A549 treated with CpdA at 1 μM for 4 hours (cell line): ENCODE measurements at places on chromosomes 12 and 14. TPM values are rescaled to one million over a fixed set of nuclear protein-coding genes. Genes with fewer than 3 reads are reported as not detected.

PGF gene
- 1.7 to 3.8 TPM (median 3.5 TPM) in 5 replicates for total RNA-seq

TAS2R50 gene
- not detected in 5 replicates for total RNA-seq

DAO gene
- not detected in 5 replicates for total RNA-seq

CCDC198 gene
- 2.8 to 4.0 TPM (median 3.6 TPM) in 5 replicates for total RNA-seq

RAB21 gene
- total RNA-seq, result 37.3 to 60.4 TPM (median 38.6 TPM) in 5 replicates

ING4 gene
- total RNA-seq, result 12.4 to 18.9 TPM (median 17.0 TPM) in 5 replicates

TAS2R20 gene
- total RNA-seq, result 0.08 to 0.35 TPM (median 0.15 TPM) in 3 of 5 replicates, not detected in the others

CEBPE gene
- total RNA-seq, result not detected in 5 replicates

OTX2 gene
- not detected in 5 replicates for total RNA-seq

IKZF4 gene
- total RNA-seq, result 2.1 to 3.1 TPM (median 2.6 TPM) in 5 replicates

RNU7-1 gene
- not detected in 5 replicates for total RNA-seq

ANKRD9 gene
- 4.4 to 13.2 TPM (median 9.6 TPM) in 5 replicates for total RNA-seq

EMC9 gene
- 48.8 to 64.4 TPM (median 62.6 TPM) in 5 replicates for total RNA-seq

KNTC1 gene
- total RNA-seq, result 20.6 to 25.7 TPM (median 23.9 TPM) in 5 replicates

HCAR1 gene
- 0.02 to 0.05 TPM (median 0.03 TPM) in 4 of 5 replicates, not detected in the other for total RNA-seq

ADGRD1 gene
- 0.19 to 0.57 TPM (median 0.32 TPM) in 5 replicates for total RNA-seq

ACACB gene
- total RNA-seq, result 4.4 to 8.0 TPM (median 6.8 TPM) in 5 replicates

MEG3 gene
- total RNA-seq, result 56.5 to 102 TPM (median 73.0 TPM) in 5 replicates

WNT5B gene
- total RNA-seq, result 1.4 to 2.9 TPM (median 2.1 TPM) in 5 replicates

RERG gene
- 0.14 to 0.47 TPM (median 0.21 TPM) in 5 replicates for total RNA-seq

C14orf132 gene
- total RNA-seq, result 4.3 to 5.5 TPM (median 5.1 TPM) in 5 replicates

TRIM9 gene
- total RNA-seq, result 7.0 to 10.9 TPM (median 9.0 TPM) in 5 replicates

LRCOL1 gene
- not detected in 5 replicates for total RNA-seq

ZBTB42 gene
- total RNA-seq, result 2.3 to 3.5 TPM (median 2.9 TPM) in 5 replicates

GARIN6 gene
- not detected in 5 replicates for total RNA-seq

TWF1 gene
- total RNA-seq, result 67.2 to 96.6 TPM (median 74.5 TPM) in 5 replicates

C1QL4 gene
- total RNA-seq, result 3.4 to 5.7 TPM (median 5.0 TPM) in 5 replicates

ARID2 gene
- total RNA-seq, result 7.8 to 11.3 TPM (median 9.3 TPM) in 5 replicates

CARMIL3 gene
- total RNA-seq, result 0.38 to 0.56 TPM (median 0.45 TPM) in 5 replicates

SLCO1A2 gene
- 0.07 TPM in 1 of 5 replicates, not detected in the others for total RNA-seq

CLEC1B gene
- total RNA-seq, result not detected in 5 replicates

TEX22 gene
- total RNA-seq, result 0.08 to 0.28 TPM (median 0.22 TPM) in 4 of 5 replicates, not detected in the other

COX8C gene
- total RNA-seq, result not detected in 5 replicates

ZNF891 gene
- total RNA-seq, result 0.38 to 0.47 TPM (median 0.43 TPM) in 5 replicates

NELL2 gene
- total RNA-seq, result 0.16 to 0.30 TPM in 2 of 5 replicates, not detected in the others

NAB2 gene
- total RNA-seq, result 15.0 to 18.4 TPM (median 17.2 TPM) in 5 replicates

GPD1 gene
- total RNA-seq, result 0.10 to 0.32 TPM (median 0.20 TPM) in 4 of 5 replicates, not detected in the other

SLC16A7 gene
- total RNA-seq, result 0.10 to 0.27 TPM (median 0.22 TPM) in 5 replicates

EML5 gene
- 0.72 to 0.92 TPM (median 0.77 TPM) in 5 replicates for total RNA-seq

IL23A gene
- 0.29 to 1.2 TPM (median 0.56 TPM) in 5 replicates for total RNA-seq

ART4 gene
- not detected in 5 replicates for total RNA-seq

C12orf60 gene
- 1.4 to 1.8 TPM (median 1.5 TPM) in 5 replicates for total RNA-seq

PLEKHH1 gene
- 3.1 to 5.2 TPM (median 4.3 TPM) in 5 replicates for total RNA-seq

DNAL1 gene
- total RNA-seq, result 9.3 to 10.5 TPM (median 9.9 TPM) in 5 replicates

HOXC11 gene
- total RNA-seq, result 0.38 to 0.57 TPM (median 0.44 TPM) in 5 replicates

NGB gene
- not detected in 5 replicates for total RNA-seq

OTOGL gene
- 0.01 TPM in 1 of 5 replicates, not detected in the others for total RNA-seq

CLEC4D gene
- not detected in 5 replicates for total RNA-seq

PTPRO gene
- total RNA-seq, result 0.06 to 0.14 TPM in 2 of 5 replicates, not detected in the others

SALL2 gene
- total RNA-seq, result 0.63 to 1.6 TPM (median 1.1 TPM) in 5 replicates

LRRIQ1 gene
- total RNA-seq, result 0.47 to 1.1 TPM (median 0.71 TPM) in 5 replicates

BHLHE41 gene
- total RNA-seq, result 0.57 to 2.4 TPM (median 0.97 TPM) in 5 replicates

RIMKLB gene
- 14.6 to 17.5 TPM (median 15.8 TPM) in 5 replicates for total RNA-seq

IGF1 gene
- not detected in 5 replicates for total RNA-seq

SERPINA9 gene
- 0.03 TPM in 1 of 5 replicates, not detected in the others for total RNA-seq

POLE2 gene
- 11.5 to 15.9 TPM (median 13.9 TPM) in 5 replicates for total RNA-seq

TC2N gene
- total RNA-seq, result 0.54 to 0.71 TPM (median 0.61 TPM) in 5 replicates

AMIGO2 gene
- 122 to 170 TPM (median 160 TPM) in 5 replicates for total RNA-seq

RTN1 gene
- total RNA-seq, result not detected in 5 replicates
